T1000 (cell line): ENCODE measurements at places on chromosomes 2 and 18.

GRCh38 chr2:144937910-144938709 lies 418.2 kb upstream of the ZEB2 start:
- DNase-seq, result no peak

- peak; percentile 30 for DNase-seq
These were observed 40.7 kb downstream of the CMPK2 start for GRCh38 chr2:6824962-6825361.

DNA sequence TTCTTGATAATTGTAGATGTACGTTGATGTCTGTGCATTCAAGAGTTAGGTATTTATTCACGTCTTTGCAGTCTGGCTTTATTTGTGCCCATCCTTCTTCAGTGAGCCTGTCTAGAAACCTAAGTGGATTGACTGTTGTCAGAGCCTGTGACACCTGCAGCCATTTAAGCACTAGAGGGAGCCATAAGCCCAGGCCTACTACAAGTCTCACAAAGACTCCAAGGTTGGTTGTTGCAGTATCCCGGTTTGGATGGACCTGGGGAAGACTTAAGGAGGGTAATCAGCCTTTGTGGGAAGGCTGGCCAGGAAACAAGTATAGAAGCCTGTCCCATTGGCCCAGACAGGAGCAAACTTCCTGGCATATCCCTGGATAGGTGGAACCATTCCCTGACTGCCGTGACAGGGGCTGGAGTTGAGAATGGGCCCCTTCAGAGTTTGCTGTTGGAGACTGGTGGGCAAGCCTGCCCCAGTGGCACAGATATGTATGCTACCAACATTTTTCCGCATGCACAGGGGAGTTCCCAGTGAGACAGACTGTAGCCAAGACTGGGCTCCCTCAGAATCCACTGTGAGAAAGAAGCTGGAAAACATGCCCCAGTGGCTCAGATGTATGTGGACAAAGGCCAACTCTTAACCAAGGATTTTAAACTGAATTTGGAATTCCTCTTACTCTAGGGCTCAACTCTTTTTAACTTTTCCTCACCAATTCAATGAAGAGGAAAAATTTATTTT lies 9.3 kb upstream of the LRRC30 start:
- peak; percentile 11 for DNase-seq

DNA sequence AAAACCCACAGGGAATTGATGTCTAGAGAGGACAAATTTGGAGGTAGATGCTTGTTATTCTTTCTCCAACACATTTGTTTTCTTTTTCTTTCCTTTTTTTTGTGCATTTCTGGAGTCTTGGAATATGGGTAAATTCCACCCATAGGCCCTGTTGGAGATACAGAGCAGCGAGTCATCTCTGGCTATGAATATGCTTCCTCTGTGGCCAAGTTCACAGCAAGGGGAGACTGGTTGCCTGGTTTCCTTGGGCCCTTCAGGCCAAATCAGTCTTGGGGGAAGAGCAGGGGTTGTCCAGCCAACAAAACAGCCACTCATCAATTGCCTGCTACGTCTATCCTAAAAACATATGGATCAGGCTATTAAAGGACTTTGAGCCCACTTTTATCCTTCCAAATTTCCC lies 27.5 kb downstream of the SP100 start:
- DNase-seq, result peak; percentile 5

DNA sequence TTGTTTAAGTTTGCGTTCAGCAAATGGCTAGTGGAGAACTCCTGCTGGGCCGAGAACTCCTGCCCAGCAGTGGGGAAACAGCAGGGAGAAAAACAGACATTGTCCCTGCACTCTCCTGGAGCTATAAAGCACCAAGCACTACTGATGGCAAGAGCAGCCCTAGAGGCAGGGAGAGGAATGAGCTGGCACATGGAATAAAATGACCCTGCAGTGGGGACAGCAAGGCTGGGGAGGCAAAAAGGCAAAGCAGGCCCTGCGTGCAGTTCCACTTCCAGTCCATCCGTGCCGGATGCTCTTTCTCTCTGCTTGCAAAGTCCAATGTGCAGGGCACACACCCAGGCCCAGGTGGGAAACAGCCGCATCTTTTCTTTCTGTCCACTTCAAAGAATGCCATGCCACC lies 415.5 kb downstream of the LRATD1 start:
- no peak for DNase-seq

- DNase-seq, result no peak
These were observed 42.7 kb upstream of the RND3 start for GRCh38 chr2:150530168-150530567.

DNA sequence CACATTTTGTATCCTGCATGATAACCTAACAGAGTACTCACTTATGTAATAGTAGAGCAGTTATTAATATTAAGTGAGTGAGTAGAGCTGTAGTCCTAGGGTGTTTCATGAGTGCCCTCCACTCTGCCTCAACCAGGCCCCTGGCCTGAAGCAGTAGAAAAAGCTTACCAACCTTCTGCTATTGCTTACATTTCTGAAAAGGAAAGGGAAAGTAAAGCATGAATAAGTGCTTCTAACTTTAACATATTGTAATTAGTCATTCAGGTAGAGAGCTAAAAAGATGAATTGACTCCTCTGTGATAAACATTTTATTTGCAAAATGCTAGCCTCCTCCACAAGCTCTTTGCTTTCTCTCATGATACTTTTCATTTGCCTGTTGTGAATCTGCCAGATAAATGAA lies 94.7 kb upstream of the RPE start:
- no peak for DNase-seq

- no peak for DNase-seq
These were observed 144.0 kb downstream of the LDLRAD4 start for GRCh38 chr18:13362607-13363006.

DNA sequence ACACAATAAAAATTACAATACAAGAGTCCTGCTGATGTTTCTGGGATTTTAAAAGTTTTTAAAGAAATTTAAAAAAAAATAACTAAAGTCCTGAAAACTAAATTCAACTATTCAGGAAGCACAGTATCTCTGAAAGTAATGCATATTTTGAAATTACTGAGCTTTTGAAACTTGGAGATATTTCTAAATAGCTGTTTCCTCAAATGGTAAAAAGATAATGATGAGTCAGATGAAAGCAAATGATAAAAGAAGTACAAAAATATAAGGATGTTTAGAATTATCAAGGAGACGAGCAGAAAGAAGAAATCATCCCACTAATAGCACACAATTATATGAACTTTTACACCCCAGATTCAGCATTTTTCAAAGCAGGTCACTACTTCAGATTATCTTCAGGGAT lies 90.2 kb upstream of the SLC25A52 start:
- no peak for DNase-seq

GRCh38 chr2:238903141-238903540 lies 55.3 kb downstream of the TWIST2 start:
- no peak for DNase-seq

DNA sequence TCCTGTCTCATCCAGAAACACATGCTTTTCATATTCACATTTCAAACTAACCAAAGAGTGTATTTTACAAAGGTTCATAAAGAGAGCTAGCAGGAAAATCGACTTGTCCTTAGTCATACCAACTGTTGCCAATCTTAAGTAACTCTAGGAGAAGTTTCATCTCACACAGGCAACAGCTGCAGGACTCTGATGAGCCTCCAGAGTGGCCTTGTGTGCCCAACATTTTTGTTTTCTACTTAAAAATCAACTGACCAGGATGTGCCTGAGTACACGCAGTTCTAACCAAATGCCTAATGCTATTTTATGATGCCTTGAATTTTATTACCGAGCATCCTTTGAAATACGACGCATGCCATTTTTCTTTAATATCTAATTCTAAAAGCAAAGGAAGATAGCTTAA lies 595.9 kb upstream of the LRRTM4 start:
- DNase-seq, result no peak

DNA sequence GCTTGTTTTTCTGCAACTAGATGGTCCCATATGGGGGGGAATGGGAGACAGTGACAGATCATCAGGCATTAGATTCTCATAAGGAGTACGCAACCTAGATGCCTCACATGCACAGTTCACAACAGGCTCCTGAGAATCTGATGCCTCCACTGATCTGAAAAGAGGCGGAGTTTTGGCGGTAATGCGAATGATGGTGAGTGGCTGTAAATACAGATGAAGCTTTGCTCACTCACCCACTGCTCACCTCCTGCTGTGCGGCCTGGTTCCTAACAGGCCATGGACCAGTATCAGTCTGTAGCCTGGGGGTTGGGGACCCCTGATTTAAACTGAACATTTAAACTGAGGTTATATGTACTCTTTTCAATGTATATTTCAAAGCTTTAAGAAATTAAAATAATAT lies 40.7 kb downstream of the SOS1 start:
- DNase-seq, result no peak

DNA sequence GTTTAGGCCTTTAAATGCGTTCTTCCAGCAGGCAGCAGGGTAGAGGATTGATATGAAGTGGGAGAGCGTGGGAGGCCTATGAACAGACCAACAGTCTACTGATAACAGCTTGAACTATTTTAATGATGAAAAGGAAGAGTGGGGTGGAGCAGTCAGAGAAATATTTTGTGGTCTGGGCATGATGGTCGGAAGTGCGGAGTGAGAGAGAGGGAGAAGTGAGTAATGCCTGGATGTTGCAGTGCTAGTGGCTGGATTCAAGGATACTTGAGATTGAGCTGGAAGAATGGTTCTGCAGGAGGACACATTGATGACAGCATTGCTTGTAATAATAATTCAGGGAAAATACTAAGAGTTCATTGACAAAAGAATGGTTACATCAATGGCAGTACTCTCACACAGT lies 151.0 kb upstream of the DAPL1 start:
- DNase-seq, result no peak

DNA sequence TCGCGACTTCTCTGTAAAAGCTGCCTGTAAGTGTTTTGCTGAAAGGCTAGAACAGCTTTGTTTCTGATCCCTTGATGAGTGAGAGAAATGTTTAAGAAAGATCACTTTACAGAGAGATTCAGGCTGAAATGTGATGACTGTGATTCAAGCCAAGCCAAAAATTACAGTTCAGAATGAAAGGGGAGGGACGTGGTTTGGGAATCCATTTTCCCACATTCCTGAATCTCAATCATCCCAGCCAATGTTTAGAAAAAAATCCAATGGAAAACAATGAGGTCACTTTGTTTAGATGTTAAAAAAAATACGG lies 416.7 kb downstream of the ARHGAP15 start:
- DNase-seq, result no peak

DNA sequence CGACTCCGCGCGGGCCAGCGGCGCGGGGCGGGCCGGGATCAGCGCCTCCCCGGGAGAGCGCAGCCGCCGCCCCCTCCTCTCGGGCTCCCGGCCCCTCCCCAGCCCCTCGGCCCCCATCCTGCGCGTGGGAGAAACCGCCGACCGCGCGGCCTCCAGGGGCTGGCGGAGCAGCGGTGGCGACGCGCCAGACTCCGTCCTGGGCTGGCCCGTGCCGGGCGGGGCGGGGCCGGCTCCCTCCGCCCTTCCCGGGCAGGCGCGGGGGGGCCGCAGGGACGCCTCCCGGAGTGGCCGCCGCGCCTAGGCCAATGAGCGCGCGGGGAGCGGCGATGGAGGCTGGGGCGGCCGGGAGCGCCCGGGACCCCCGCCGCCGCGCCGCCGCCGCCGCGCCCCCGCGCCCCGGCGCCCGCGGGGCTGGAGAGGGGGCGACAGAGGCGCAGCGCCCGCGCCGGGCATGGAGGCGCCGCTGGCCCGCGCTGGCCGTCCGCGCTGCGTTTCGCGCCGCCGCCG lies 49.1 kb downstream of the KCNIP3 start:
- peak; percentile 26 for DNase-seq

- no peak for DNase-seq
These were observed 65.0 kb upstream of the BOD1L2 start for GRCh38 chr18:57081899-57082298.

DNA sequence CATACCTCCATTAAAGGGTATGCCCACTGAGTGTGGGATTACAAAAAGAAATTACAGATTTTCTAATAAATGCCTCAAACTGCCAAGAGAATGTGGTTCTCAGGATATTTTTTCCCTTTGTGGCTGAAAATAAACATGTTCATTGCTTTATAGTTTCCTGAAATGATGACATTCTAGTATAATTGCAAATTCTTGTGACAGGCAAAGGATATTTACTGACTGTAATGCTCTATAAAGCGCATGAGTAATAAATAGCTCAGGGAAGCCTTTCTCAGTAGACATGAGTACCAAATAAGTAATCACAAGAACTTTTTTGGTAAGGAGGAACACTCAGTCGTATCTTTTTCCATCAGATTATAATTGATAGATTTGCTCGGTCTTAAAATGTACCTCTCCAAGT lies 72.3 kb downstream of the FTCDNL1 start:
- DNase-seq, result no peak

- no peak for DNase-seq
These were observed 96.4 kb downstream of the MAPRE2 start for GRCh38 chr18:35137632-35138031.

GRCh38 chr18:67600181-67601180 lies 84.0 kb upstream of the DSEL start:
- DNase-seq, result no peak

DNA sequence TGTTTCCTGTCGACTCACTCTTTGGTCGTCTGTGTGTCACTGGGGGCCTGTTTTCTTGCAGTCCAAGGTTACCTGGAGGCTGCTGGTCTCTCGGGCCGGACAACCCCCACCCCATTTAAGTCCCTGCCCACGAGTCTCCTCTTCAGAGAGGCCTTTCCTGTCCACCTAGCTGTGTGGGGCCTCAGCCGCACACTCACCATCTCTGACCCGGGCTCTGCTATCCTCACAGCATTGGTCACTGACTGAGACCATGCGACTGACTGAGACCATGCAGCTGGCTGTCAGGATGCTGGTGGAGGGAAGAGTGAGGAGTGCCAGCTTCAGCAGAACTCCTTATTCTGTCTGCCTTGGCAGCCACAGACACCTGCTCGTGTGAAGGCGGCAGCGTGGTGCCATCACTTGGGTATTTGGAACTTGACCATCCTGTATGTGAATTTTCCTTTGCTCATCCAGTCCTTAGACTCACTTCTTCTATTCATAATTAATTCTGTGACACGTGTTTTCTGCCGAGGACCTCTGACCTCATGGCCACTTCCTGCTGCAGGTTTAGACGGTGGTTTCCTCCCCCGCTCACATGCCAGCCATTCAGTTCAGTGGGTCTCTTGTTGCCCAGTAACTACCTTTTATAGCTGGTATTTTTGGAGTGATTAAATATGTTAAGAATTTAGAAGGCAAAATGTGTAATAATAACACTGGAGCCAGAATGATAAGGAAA lies 47.5 kb upstream of the ASB1 start:
- DNase-seq, result no peak

GRCh38 chr2:74693213-74693612 lies 39.2 kb downstream of the SEMA4F start:
- DNase-seq, result no peak
